ENCODE measurements at places on chromosomes 3 and 15.

GRCh38 chr3:20235796-20236195, 49.8 kb upstream of the SGO1 start:
- DNase-seq: no peak

DNA sequence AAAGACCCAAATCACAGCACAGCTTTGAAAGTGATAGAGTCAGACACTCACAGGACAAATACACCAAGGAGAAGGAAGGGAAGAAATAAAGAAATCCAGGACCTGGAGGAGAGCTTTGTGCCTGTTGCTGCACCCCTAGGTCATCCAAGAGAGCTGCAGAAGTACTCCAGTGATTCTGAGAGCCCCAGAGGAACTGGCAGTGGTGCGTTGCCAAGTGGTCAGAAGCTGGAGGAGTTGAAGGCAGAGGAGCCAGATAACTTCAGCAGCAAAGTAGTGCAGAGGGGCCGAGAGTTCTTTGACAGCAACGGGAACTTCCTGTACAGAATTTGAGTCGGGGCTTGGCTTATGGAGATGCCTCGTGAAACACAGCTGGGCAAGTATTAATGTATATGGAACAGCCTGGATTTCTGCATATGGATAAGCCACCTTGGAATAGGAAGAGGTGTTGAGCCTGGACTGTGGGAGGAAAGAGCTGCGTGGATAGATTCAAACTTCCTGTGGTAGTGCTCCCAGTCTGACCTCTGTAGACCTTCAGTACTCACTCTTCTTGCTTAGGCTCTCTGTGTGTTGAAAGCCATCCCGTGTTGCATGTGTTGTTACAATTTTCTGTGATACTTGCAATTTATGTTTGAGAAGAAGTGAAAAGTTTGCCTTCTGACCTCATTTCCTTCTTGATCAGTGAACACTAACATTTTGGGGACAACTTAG, 6.1 kb downstream of the NGRN start:
- DNase-seq: no peak

DNA sequence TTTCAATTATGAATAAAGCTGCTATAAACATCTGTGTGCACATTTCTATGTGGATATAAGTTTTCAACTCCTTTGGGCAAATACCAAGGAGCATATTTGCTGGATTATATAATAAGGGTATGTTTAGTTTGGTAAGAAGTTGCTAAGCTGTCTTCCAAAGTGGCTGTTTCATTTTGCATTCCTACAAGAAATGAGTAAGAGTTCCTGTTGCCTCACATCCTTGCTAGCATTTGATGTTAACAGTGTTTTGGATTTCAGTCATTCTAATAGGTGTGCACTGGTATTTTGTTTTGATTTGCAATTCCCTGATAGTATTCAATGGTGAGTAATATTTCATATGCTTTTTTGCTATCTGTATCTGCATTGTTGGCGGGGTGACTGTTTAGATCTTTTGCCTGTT, 120.7 kb upstream of the MDFIC2 start:
- no peak for DNase-seq

DNA sequence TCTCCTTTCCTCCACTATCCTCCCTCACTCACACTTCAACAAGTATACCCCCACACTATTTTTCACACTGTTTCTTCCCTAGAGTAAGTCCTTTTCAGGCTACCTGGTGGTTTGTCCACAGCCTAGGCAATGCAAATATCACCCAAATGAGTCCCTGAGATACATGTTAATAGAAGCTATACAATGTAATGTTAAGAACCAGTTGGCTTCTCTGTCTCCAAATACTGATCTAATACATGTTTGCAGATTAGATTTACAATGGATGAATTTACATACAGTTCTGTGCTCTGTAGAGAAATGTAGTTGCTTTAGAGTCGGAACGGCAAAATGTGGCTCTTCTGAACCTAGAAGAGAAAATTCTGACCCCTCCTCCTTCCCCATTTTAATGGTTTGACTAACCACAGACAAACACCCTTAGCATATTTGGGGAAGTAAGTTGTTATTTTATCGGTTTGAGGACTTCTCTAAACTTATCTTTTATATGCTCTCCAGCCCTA, 63.6 kb upstream of the MBNL1 start:
- no peak for DNase-seq

GRCh38 chr15:74782259-74783071, 585 bp downstream of the CSK start:
- DNase-seq: peak; percentile 52

DNA sequence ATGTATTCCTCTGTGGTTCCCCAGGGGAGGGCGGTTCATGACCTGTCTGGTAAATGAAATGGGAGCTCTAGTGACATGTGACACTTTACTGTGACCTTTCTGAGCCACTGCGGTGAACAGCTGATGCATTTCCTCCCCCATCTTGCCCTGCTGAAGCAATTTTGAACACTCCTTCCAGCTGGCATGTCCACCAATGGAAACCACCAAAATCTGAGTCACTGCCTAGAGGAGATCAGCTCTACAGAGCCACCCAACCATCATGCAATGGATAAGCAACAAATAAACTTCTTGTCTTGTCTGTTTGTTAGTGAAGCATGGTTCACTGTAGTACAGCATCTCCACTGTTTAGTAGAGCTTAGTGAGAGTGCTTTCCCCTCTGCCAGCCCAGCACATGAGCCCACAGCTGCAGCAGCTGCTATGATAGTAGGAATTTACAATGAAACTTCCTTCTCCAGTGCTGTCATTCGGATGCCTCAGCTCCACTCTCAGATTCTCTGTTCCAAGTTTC, 479.4 kb downstream of the NTRK3 start:
- no peak for DNase-seq

GRCh38 chr3:192090586-192090985, 629.6 kb downstream of the PYDC2 start:
- no peak for DNase-seq

DNA sequence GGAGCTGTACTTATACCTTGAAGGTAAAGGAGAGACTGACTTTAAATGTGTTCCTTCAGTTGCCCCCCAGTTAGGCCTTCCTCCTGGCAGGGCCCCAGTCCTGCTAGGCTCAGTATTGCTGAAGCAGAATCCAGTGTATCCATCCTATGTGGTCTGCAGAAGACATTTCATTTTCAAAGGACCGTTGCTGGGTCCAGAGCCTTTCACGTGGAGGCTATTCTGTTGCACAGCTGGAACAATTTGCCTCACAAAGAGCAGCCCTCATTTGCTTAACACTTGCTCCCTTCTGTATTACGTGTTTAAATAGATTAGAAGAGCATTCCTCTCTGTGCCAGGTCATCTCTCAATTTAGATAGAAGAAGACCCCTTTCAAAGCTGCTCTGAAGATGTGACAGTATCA, 78.9 kb upstream of the CFAP20DC start:
- DNase-seq: no peak

- DNase-seq: no peak
Observed at GRCh38 chr3:66863205-66864111, 134.6 kb upstream of the KBTBD8 start.

- DNase-seq: peak; percentile 23
Observed at GRCh38 chr3:141065258-141065657, 14.1 kb downstream of the SPSB4 start.

DNA sequence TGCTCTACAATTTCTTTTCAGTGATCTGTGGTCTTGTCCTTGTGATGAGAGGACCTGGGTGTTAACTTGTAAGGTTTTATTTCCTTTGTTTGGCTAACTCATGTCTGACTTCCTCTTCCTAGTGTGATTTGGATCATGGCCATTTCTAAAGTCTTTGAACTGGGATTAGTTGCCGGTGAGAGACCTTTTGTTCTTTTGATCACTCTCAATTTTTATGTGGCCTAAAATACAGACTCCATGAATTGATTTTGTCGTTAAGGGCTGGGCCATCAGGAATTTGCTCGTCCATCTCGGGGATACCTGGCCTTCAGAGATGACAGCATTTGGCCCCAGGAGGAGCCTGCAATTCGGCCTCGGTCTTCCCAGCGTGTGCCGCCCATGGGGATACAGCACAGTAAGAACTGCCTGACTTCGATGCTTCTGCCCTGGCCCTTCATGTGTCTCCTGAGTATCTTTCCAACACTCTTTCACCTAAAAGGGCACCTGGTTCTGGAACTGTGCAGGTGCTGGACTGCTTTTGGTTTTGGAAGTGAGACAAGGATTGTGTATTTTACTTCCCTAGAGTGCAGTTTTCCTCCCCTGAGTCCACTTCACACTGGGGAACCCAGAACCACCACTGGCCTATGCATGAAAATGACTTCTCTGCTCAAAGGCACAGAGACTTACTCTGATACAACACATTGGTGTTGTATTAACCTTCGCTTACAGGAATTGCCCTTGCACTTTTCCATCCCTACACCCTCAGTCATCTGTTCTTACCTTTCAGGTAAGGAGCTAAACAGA, 13.1 kb upstream of the LRRC2 start:
- DNase-seq: no peak

DNA sequence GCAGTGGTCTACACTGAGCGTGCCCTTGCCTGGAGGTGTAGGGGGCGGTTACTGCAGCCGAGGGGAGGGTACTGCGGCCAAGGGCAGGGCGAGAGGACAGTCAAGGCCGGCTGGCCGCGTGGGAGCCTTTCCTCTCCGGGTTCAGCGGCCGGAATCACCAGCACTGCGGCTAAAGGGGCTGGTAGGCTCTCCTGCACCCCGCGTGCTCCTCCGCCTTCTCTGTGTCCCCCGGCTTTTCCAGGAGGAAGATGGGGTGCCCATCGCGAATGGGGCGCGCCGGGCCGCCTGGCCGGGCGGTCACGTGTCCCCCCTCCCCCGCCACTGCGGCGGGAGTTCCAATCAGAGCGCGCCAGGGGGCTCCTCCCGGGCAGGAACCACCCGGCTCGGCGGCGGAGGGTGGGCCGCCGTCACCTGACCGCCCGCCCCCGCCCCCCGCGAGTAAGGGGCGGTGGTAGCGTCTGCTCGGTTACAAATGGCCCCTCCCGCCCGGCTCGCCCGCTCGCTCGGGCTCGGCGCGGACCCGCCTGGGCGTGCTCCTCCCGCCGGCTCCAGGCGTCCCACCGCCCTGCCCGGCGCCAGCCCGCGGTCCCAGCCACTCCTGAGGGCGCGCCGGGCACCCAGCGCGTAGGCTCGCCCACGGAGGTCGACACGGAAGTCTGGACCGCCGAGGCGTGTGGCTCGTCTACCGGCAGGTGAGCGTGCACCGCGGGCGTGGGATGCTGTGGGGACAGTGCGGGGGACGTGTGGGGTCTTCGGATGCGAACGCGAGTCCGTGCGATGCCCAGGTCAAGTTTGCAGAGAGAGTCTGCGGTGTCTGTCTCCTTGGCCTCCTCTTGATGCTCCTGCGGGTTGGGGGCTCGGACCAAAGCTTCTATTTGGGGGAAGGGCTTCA, 242.6 kb upstream of the TOPAZ1 start:
- DNase-seq: no peak

Data from left lobe of liver (tissue), 2 donors.